ENCODE measurements at places on chromosomes 6 and 20. TPM values are rescaled to one million over a fixed set of nuclear protein-coding genes. Genes with fewer than 3 reads are reported as not detected.

OR2H1 gene
- polyA plus RNA-seq, result not detected

PSORS1C2 gene
- polyA plus RNA-seq, result 0.04 TPM

GJA1 gene
- polyA plus RNA-seq, result 90.3 TPM

MEI4 gene
- polyA plus RNA-seq, result 0.09 TPM

CDK5RAP1 gene
- polyA plus RNA-seq, result 32.5 TPM

SLC24A3 gene
- 9.9 TPM for polyA plus RNA-seq

GDAP1L1 gene
- polyA plus RNA-seq, result 5.4 TPM

EMILIN3 gene
- 4.0 TPM for polyA plus RNA-seq

GPX5 gene
- not detected for polyA plus RNA-seq

PRPH2 gene
- 1.5 TPM for polyA plus RNA-seq

SEL1L2 gene
- polyA plus RNA-seq, result not detected

EPHA7 gene
- 6.5 TPM for polyA plus RNA-seq

SMOC2 gene
- polyA plus RNA-seq, result 15.9 TPM

KCNG1 gene
- polyA plus RNA-seq, result 29.8 TPM

CDH26 gene
- 1.3 TPM for polyA plus RNA-seq

CCM2L gene
- polyA plus RNA-seq, result 2.9 TPM

NXT1 gene
- 17.7 TPM for polyA plus RNA-seq

GPLD1 gene
- polyA plus RNA-seq, result 2.2 TPM

SLC52A3 gene
- 11.3 TPM for polyA plus RNA-seq

FBXO5 gene
- 14.1 TPM for polyA plus RNA-seq

SPAG4 gene
- 1.5 TPM for polyA plus RNA-seq

HSD17B8 gene
- 35.9 TPM for polyA plus RNA-seq

CST7 gene
- polyA plus RNA-seq, result 1.9 TPM

TFAP2C gene
- polyA plus RNA-seq, result 0.06 TPM

PPIL6 gene
- polyA plus RNA-seq, result 3.8 TPM

CAGE1 gene
- polyA plus RNA-seq, result 0.03 TPM

PSMB9 gene
- polyA plus RNA-seq, result 21.7 TPM

PM20D2 gene
- polyA plus RNA-seq, result 28.1 TPM

CTAGE9 gene
- 0.73 TPM for polyA plus RNA-seq

VNN1 gene
- polyA plus RNA-seq, result 2.0 TPM

HLA-DOB gene
- polyA plus RNA-seq, result 0.94 TPM

MLN gene
- polyA plus RNA-seq, result 154 TPM

GGT7 gene
- polyA plus RNA-seq, result 7.9 TPM

SEC23B gene
- 33.5 TPM for polyA plus RNA-seq

ADTRP gene
- polyA plus RNA-seq, result 24.3 TPM

SEMG1 gene
- not detected for polyA plus RNA-seq

GHRH gene
- 0.79 TPM for polyA plus RNA-seq
